ENCODE measurements at places on chromosomes 7 and 10. TPM values are rescaled to one million over a fixed set of nuclear protein-coding genes. Genes with fewer than 3 reads are reported as not detected.

Gene DDC
- total RNA-seq, result not detected

Gene CBX3
- 104 TPM for total RNA-seq

Gene PVRIG
- total RNA-seq, result not detected

Gene SPDYE16
- not detected for total RNA-seq

DNA sequence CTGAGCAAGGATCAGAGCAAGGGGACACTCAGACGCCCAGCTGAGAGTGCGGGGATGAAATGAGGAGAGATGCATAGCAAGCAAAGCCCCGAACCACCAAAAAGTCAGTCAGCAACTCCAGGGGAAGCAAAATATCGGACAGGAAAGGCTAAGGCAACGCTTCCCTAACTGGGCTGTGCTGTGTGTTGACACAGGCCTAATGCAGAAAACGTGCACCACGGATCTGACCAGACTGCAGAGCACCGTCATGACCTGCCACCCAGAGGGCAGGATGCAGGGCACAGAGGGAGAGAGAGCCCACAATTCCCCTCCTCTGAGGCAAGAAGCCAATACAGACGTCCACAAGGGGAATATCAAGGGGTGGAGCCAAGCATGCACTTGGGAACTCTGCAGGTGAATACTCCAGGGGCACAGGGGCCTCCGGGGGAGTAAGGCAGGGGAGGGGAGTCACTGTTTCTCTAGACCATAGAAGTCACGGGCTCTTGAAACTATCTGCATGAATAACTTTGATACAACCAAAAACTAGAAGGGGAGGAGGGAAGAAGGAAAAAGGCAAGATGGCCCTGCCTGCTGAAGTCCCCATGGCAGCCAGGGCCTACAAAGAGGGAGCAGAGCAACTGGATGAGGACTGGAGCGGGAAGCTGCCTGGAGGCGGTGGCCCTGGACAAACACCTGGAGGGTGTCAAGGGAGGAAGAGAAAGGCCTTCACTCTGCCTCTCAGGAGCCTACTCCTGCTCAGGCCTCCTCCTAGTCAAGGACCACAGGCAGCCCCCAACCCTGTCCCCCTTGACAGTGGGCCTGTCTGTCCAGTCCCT, 26.2 kb downstream of the GRID1 start:
- DNase-seq, result no peak

- DNase-seq, result no peak
Measured at GRCh38 chr10:1594372-1595241, 142.7 kb downstream of the ADARB2 start.

DNA sequence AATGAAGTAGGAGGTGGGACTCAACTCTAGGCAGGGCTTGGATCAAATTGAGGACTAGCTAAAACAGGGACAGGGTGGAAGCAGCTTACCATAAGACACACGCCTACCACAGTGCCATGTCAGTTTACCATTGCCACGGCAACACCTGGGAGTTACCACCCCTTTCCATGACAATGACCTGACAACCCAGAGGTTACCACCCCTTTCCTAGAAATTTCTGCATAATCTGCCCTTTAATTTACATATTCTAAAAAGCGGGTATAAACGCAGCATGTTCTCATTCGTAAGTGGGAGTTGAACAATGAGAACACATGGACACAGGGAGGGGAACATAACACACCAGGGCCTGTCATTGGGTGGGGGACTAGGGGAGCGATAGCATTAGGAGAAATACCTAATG, 72.7 kb downstream of the GCC1 start:
- no peak for DNase-seq
